Stimulated activated CD4-positive, alpha-beta T cell treated with anti-CD3 and anti-CD28 coated beads, Interleukin-2, amount 100 ng/mL, for 24 hours (primary cell): ENCODE measurements at places on chromosomes 6 and 20.

- no peak for DNase-seq
Observed at GRCh38 chr6:4603291-4603690, 172.9 kb upstream of the CDYL start.

DNA sequence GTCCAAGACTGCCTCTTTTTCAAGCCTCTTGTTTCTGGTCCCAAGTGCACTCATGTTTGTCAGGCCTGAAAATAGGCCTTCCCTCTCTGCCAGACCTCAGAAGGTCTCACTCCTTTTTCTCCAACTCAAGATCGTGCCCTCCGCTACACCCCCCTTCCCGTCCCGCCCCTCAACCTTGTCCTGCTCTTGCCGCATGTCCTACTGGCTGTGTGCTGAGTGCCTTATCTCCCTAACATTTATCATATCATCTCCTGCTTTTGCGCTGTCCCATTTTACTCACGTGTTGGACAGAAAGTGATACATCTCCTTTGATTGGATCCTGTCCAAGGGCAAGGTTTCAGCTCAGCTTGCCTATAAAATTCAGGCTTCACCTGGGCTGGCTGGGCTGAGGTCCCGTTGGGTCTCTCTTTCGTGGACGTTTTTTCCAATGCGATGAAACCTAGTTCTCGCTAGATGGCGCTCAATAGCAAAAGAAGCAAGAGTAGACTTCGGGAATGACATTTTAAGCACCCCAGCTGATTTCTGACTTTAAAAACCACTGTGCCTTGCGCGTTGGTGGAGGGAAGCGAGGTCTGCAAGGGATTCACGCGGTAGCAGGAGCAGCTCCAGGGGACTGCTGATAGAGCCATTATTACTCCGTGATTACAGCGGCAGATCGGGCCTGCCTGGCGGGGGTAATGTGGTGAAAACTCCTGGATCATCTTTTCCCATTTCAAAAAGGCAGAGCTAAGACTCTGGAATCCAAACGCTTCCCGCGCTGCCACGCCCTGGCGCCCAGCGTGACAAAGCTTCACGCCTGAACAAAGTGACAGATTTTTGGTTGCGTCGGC lies 137.6 kb downstream of the IMPG1 start:
- DNase-seq, result peak; percentile 18

DNA sequence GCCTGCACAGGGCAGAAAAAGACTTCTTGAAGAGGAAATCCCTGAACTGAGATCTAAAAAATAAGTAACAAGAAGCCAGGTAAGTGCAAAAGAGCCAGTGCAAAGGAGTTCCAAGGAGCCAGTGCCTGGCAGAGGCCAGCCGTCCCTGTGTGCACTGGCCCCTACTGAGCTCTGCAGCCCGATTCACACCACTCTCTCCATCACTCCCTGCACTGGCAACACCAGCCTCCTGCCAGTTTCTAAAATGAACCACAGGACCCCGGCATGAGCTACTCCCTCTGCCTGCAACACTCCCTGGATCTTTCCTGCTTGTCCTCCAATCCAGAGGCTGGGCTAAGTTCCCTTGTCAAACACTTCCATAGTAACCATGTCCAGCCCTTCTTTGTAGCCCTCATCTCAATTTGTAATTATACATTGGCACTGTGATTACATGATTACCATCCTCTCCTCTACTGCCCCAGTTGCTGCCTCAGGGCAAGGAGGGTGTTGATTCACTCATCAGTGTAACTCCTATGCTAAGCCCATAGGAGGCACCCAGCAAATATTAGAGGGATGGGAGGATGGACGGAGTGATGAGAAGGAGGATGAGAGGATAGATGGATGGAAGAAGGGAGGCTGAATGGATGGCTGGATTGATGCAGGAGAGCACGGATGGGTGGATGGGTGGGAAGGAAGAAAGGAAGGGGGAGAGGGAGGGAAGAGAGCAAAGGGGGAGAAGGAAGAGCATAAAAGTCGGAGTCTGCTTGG lies 49.3 kb downstream of the SIRPA start:
- no peak for DNase-seq

DNA sequence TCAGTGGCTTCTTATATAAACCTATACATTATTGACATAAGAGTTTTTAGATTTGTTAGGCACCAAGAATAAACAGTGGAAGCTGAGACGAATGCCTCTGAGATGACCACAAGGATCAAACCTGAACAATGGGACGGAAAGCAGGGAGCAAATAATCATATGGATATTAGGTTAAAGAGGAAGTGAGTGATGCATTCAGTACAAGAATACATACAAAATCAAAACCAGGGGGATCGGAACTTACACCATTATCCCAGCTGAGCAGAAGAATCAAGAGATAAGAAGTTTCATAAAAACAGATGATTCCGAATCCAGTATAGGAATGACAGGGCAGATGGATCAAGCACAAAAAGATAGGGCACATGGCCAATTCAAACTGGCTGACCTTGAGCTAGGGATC lies 21.9 kb upstream of the CNKSR3 start:
- no peak for DNase-seq

- no peak for DNase-seq
Observed at GRCh38 chr20:57968120-57968519, 258.3 kb upstream of the PMEPA1 start.
